NCI-H510A (cell line): ENCODE measurements at places on chromosomes 3 and 15.

DNA sequence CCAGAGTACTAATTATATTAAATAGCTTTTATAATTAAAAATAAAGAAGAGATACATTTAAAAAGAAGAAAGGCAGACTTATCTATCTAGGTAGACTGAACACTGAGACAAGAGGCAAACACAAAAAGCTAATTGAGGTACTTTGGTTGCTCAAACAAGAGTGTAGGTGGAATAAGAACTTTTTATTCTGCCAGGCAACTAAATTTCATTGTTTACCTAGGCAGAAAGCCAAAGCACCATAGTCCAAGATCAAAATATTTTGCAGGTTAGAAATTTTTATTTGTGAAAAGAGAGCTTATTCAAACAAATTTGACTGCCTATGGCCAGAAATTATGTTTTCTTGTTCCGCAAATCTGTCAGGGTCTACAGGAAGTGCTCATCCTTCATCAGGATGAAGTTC, 499.6 kb upstream of the GBE1 start:
- no peak for DNase-seq

DNA sequence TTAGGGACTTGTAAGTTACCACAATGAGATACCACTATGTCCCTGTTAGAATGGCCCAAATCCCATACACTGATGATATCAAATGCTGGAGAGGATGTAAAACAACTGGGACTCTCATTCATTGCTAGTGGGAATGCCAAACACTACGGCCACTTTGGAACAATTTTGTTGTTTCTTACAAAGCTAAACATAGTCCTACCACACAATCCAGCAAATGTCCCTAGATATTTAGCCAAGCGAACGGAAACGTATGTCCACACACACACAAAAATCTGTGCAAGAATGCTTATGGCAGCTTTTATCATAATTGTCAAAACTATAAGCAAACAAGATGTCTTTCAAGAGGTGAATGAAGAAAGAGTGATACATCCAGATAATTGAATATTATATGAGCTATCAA, 271.2 kb downstream of the CD47 start:
- DNase-seq: no peak

DNA sequence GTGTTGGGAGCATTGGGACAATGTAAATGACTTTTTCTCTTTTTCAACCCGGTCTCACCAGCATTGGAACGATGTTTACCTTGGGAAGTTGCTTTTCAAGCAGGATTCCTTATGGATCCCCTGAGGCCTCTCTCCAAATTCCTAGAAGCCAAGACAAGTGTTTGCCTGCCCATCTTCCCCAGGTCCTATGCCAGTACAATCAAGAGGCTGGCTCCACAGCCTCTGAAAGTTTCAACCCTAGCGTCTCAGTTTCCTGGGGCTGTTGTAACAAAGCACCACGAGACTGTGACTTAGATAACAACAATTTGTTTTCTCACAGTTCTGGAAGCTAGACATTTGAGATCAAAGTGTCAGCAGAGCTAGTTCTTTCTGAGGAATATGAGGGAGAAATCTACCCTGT, 347.2 kb upstream of the UMPS start:
- DNase-seq: no peak

- DNase-seq: no peak
Observed at GRCh38 chr15:50848349-50848748, 60.1 kb upstream of the AP4E1 start.

GRCh38 chr3:58572013-58572633, 5.1 kb downstream of the FAM107A start:
- no peak for DNase-seq

- no peak for DNase-seq
Observed at GRCh38 chr15:79682851-79683288, 213.9 kb downstream of the MTHFS start.

GRCh38 chr15:73052653-73053397, 562 bp downstream of the NEO1 start:
- peak; percentile 34 for DNase-seq

DNA sequence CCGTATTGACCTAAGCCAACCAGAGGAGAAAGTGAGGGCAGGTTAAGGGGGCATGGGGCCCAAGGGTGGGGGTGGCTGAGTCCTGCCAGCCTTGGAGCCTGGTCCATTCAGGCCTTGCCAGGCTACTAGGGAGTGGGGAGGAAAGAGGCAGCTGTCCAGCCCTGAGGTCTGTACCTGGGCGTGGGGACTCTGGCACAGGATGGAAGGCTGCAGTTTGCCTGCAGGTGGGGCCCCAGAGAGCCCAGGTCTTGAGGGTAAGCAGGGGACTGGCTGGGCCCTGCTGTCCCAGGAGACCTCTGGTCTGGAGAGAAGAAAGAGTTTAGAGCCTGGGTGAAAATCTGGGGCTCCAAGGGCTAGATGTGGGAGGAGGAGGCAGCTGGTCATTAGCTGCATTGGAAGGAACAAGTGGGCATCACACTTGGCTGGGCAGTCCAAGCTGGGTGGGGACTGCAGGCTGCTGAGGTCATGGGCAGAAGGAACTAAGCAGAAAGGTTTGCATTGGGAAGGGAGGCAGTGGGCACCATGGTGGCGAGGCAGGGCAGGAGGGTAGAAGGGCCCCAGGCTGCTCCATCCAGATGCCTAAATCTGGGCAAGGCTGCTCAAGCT, 108.4 kb downstream of the OXNAD1 start:
- no peak for DNase-seq

GRCh38 chr3:141080431-141080830, 29.3 kb downstream of the SPSB4 start:
- no peak for DNase-seq

DNA sequence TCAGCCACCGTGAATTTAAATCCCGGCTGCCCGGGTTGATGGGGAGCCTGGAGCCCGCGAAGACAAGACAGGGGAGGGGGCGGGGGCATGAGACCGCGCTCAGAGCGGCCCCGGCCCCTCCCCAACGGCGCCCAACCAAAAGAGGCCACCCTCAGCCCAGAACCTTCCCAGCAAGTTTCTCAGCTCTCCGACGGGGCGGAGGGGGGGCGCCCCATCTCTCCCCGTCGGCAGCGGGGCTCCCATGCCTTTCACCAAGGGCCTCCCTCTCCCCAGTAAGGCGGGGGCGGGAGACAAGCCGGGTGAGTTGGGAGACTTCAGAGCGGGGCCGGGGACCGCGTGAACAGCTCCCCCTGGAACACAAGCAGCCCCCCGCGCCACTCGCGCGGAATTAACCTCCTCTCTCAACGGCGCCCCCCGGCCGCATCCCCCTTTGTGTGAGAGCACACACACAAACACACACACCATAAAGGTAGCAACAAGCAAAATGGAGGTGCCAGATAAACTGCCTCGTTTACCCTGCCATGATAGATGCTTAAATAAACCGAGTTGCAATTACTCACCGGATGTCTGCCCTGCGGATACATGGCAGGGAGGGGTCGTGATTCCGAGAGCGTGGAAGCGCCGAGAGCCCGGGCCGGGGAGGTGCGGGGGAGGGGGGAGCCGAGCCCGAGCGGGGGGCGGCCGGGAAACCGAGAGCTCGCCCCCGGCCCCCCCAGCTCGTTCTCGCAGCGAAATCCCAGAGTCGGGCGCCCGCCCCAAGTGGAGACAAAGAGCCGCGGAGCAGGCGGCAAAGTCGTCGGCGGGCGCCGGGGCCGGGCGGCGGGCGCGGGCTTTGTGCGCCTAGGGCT, 1.3 kb downstream of the TLE3 start:
- peak; percentile 42 for DNase-seq

DNA sequence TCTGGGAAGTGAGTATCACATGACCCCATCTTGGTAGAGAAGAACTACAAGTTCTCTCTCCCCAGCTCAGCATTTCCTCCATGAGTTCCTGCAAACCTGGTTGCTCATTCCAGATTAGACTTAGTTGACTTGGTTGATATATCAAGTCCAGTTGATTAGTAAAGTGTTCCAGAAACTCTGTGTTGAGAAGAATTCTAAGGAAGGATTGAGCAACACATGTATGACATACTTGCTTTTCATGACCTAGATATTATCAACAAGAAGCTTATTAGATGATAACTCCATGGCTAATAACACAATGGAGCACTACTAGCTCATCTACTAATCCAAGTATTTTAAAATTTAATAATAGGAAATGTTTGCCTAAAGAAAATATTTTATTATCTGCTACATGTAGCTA, 6.4 kb upstream of the EID1 start:
- no peak for DNase-seq

- DNase-seq: no peak
Observed at GRCh38 chr3:72259755-72260587, 475.0 kb upstream of the PROK2 start.

DNA sequence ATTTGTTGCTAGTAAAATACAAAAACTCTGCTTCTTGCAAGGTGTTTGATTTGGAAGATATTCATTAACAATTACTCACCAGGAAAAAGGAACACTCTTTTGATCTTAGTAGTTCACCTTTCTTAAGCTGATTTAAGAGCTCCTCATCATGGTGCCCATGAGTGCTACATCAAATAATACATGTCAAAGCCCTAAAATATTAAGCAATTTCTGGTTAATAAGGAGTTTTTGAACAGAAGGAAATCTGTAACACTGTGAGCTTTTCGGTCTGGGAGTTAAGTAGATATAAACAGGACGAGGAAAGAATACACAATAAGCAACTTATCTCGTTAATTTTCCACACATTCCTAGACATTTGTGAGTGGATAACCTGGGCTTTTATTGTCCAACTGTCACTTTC, 83.9 kb upstream of the DCBLD2 start:
- DNase-seq: no peak

DNA sequence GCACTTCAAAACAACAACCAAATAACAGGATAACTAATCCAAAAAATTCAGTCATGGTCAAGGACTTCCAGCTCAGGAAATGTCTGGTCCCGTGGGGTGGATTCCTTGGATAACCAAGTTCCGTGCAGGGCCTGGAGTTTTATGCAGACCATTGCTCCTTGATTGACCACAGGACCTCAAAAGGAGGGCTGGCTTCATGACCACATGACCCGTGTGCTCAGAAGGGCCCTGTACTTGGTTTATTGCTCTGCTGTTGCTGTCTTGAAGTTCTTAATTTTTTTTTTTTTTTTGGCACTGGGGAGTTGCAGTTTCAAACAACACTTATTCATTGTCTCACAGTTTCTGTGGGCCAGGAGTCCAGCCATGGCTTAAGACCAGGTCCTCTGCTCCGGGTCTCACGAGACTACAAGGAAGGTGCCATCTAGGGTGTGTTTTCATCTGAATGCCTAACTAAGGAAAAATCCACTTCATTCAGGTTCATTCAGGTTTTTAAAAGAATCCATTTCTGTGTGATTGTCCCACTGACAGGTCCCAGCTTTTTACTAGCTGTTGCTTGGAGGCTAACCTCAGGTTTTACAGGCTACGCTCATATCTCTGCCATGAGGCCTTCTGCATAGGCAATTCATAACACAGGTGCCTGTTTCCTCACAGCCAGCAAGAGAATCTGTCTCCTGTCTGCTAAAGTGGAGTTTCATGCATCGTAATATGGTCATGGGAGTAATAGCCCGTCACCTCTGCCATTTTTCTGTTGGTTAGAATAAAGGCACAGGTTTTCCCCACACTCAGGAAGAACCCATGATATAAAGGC, 65.3 kb downstream of the FLNB start:
- no peak for DNase-seq

GRCh38 chr15:78638658-78639314, 2.2 kb downstream of the CHRNB4 start:
- no peak for DNase-seq

DNA sequence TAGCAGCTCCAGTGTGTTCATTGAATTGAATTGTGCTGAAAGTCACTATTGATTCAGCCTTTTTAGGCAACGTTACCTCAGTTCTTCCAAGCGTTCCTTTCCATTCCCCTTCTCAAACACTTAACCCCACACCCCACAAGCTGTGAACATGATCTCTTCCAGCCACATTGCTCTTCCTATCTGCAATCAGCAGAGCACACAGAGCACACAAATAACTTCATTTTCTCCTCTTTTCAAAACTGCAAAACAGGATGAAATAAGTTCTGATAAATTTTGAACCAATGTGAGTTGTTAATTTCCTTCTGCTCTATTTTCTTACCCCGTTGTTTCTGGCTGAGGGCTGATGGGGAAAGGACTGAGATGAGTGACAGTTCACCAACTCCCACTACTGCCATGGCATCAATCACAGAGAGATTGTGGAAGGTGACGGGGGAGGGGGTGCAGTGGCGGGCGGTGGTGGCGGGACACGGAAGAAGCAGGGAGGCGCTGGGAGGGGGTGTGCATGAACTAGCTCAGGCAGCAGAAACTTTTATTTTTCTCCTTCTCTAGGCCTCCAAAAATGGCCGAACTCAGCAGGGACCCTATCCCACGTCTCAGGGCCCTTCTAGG, 147.2 kb downstream of the SSR3 start:
- DNase-seq: no peak

- peak; percentile 17 for DNase-seq
Observed at GRCh38 chr3:141659821-141660613, 78.1 kb upstream of the RNF7 start.

DNA sequence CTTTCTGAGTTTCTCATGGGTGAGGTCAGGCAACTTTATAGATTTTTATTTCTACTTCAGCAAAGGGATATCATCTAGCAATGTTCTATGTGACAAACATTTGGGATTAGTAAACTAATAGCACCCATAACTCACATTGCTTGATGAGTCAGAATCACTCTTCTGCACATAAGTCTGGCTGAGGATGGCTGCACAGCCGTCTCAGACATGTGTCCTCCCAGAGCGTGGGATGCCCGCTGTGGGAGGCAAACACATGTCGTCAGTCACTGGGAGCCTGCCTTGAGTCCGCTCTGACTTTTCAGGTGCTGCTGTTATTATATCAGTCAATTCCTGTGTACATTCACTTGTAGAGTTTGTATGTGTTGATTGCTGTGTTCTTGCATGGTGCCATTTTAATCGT, 230.7 kb upstream of the TRIM42 start:
- DNase-seq: no peak

GRCh38 chr3:29850641-29851040, 569.8 kb downstream of the RBMS3 start:
- DNase-seq: no peak

DNA sequence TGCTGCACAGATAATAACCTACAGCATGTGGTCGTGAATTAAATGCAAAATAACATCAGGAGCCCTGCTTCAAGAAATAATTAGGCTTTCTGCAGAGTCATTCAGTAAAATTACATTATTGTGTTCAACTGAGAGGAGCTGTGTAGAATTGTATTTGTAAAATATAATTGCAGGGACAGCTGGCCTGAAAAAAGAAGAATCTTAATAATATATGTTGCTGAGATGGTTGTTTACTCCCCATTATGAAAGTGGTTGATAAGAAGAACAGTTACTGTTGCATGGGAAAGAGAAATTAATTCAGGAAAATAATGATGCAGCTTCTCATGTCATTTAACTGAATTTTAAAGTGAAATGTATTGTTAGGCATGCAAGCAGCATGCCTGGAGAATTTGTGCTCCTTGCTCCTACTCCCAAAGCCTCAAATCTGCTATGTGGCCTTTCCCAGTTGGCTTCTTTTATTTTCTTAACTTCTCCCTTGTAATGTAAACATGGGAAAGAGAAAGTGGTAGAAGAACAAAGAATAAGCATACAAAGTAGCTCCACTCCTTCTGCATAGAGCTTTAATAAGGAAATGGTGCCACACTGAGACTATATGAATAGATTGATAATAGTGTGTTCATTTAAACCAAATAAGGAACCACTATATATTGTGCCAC, 100.1 kb downstream of the VGLL3 start:
- DNase-seq: no peak

- DNase-seq: no peak
Observed at GRCh38 chr3:87179642-87180041, 47.5 kb upstream of the CHMP2B start.

GRCh38 chr15:39127151-39127790, 453.6 kb upstream of the THBS1 start:
- no peak for DNase-seq
